ENCODE measurements at places on chromosomes 13 and 19. TPM values are rescaled to one million over a fixed set of nuclear protein-coding genes. Genes with fewer than 3 reads are reported as not detected.

- ATAC-seq: no peak
These were observed 664.9 kb downstream of the PCDH9 start for GRCh38 chr13:66565279-66565678.

DNA sequence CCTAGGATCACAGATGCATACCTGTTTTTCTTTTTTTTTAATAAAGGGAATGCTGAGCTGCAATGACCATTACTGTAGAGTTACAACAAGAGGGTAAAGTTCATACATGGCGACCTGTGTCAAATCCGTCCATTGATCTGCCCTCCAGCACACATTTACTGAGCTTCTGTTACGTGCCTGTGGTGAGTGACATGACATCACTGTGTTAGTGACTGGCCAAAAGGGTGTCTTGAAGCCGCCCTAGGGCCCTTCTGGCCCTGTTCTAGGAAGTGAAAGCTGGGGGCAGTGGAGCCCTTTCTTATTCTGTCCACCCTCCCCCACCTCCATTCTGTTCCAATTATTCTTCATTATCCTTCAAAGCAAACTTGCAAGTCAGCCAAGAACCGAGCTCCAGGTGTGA lies 66.3 kb downstream of the ZIC5 start:
- no peak for ATAC-seq

DNA sequence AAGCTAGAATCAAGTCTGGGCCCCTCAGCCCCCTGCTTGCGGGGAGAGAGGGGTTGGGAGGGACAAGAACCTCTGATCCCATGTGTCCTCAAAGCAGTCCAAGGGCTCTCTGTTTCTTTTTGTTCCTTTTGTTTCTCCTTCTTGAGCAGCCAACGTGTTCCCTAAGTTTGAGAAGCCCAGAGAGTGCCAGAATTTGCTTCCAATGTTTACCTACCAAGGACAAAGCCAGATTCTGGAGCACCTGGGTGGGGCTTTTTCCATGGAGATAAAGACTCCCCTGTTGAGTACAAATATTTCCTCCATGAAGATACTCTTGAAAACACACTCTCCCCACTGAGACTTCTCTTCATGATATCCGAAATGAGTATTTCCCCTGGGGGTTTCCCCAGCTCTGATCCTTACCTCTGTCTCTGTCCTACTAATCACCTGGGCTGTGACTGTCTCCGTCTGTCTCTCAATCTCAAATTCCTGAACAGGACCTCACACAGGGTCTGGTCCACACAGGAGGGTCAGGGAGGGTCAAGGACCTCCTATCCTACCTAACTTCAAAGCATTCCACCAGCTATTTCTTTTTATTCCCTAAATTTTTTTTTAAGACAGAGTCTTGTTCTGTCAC lies 27.4 kb downstream of the CD177 start:
- ATAC-seq: no peak

- peak; percentile 69 for ATAC-seq
These were observed 113.2 kb upstream of the SOX21 start for GRCh38 chr13:94825507-94825906.

- no peak for ATAC-seq
These were observed 5.1 kb upstream of the GTF3A start for GRCh38 chr13:27419328-27419727.

DNA sequence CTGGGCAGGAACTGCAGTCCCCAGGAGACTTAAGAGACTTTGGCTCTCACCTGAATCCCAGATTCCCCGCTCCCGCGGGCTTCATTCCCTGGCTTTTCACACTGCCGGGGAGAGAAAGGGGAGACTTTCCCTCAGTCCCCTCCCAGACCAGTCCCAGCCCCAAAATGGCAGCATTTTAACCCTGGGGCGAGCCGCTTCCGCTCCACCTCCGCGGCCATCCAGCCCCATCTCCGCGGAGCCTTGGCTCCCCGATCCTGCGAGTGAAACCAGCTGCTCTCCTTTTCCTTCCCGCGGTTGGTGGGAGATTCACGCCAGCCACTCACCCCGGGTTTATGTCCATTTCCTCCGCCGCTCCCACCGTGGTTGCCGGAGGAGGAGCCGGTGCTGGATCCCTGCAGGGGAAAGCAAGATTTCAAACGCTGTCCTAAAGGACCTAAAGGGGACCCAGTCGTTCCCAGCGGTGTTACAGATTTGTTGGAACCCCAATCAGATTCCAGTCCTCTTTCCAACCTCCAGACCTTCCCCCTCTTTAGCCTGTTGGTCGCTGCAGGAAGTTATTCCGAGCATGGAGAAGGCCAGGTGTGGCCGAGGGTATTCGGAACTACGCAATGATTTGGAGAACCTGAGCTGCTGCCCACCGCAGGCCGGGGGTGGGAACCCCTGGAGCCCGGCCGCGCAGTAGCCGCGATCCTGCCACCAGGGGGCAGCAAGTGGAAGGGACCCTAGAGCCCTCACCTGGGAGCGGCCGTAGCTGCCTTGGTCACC lies 3.4 kb downstream of the DMKN start:
- peak; percentile 79 for ATAC-seq

DNA sequence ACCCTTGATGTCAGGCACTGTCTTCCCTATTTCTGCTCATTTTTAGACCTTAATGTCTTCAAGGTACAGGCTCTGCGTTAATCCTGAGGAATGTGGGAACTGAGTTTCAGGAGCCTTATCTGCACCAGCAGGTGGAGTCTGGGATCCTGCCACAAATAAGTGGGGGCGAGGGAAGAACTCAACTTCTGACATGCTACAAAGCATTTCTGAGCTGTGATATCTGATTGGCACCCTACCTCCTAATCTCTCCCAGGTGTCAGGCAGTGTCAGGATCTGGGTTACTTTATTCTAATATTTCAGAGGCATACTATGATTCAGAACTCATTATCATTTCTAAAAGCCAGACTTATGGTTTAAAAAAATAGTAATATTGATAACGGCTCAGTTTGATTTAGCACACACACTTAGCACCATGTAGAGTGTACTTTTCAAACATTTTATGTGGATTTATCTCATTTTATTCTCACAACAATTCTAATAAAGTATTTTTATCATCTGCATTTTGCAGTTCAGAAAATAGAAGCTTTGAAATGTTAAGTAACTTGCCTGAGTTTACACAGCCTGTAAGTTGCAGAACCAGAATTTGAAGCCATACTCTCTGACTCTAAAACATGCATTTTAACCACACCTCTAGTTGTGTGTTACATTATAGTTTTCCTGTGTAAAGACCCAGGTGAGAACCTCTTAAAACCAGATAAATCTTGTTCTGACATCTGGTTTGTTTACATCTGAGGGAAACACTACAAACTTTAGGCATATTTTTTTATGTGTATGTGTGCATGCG lies 358.6 kb downstream of the TDRD3 start:
- no peak for ATAC-seq

GRCh38 chr13:101202590-101202989 lies 213.7 kb downstream of the NALCN start:
- ATAC-seq: no peak

DNA sequence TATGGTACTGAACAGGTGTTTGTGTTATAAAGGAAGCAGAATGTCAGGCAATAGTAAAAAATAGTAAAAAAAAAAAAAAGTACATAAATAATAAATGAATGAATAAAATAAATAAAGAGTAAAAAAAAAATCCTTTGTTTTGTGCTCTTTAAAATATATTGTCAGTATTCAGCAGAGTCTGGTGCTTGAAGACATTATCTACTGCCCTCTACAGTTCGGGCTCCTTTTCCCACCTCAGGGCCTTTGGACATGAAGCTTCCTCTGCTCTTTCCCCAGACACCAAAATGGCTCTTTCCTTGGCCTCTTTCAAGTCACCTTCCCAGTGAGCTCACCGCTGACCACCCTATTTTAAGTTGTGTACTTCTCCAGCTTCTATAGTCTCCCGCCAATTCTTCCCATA lies 137.5 kb downstream of the TNFRSF19 start:
- ATAC-seq: no peak

DNA sequence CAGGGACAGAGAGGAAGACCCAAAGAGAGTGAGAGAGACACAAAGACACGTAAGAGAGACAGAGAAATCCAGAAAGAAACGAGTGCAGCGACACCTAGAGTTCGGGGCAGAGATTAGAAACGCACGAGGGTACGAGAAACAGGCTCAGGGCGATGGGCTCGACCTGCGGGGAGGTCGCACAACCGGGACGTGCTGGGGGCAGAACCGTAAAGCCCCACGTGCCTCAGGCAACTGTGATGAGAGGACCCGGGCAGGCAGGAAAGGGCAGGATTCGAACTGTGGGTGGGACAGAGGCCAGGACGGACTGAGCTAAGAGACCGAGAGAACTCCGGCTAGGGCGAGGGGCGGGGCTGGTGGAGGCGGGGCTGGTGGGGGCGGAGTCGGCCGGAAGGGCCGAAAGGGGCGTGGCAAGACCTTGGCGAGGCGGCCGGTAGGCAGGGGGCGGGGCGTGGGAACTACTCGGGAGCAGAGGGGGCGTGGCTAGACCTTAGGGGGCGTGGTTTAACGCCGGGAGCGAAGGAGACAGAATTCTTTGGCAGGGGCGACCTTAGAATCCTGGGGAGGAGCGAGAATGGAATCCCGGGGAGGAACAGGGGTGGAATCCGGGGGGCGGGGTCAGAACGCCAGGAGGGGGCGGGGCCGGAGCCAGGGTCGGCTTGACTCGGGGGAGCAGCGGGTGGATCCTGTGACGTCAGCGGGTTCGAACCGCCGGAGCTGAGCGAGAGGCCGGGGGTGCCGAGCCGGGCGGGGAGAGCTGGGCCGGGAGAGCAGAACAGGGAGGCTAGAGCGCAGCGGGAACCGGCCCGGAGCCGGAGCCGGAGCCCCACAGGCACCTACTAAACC lies at the start of gene NECTIN2:
Gene NECTIN2, plus strand, starts transcription at position 686 of the 843 bp plus-strand sequence. CDS start 229 bp downstream, outside the sequence.
- ATAC-seq: peak; percentile 83

DNA sequence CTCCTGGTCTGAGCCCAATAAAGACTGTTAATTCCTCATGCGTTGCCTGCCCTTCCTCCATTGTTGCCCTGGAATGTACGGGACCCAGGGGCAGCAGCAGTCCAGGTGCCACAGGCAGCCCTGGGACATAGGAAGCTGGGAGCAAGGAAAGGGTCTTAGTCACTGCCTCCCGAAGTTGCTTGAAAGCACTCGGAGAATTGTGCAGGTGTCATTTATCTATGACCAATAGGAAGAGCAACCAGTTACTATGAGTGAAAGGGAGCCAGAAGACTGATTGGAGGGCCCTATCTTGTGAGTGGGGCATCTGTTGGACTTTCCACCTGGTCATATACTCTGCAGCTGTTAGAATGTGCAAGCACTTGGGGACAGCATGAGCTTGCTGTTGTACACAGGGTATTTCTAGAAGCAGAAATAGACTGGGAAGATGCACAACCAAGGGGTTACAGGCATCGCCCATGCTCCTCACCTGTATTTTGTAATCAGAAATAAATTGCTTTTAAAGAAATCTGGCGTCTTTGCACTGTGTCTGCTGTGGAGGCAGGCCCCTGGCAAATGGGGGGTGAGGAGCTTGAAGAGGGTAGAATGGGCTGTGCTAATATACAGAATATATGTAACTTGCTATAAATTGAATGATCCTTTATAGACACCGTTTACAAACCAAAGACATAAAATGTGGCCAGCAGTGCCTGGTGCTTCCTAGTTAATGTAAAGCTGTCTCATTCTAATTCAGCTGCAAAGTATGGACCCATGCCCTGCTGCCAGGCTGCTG lies 4.2 kb upstream of the RPS11 start:
- ATAC-seq: no peak

- ATAC-seq: no peak
These were observed 191.6 kb downstream of the DLEU7 start for GRCh38 chr13:50651922-50652321.

DNA sequence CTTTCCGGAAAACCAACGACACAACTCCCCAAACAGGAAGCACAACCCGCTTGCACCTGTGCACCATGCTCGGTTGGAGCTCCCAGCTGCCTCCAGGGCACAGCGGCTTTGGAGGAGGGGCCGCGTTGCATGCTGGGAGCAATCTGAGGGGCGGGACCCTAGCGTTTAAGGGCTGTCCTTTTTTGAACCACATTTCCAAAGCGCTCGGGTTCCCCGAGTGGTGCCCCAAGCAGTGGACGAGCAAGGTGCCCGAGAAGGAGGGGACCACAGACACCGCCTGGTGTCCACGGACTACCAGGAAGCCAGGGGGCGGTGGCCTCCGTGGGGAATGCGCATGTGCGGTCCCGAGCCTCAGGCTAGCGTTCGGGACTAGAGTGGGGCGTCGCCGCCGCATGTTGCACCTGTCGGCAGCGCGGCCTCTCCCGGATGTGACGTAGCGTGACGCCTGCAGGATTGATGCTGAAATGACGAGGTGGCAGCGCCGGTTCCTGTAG lies 11.9 kb upstream of the ZNF57 start:
- ATAC-seq: no peak

- ATAC-seq: no peak
These were observed 40.6 kb upstream of the GJB6 start for GRCh38 chr13:20272588-20273171.

DNA sequence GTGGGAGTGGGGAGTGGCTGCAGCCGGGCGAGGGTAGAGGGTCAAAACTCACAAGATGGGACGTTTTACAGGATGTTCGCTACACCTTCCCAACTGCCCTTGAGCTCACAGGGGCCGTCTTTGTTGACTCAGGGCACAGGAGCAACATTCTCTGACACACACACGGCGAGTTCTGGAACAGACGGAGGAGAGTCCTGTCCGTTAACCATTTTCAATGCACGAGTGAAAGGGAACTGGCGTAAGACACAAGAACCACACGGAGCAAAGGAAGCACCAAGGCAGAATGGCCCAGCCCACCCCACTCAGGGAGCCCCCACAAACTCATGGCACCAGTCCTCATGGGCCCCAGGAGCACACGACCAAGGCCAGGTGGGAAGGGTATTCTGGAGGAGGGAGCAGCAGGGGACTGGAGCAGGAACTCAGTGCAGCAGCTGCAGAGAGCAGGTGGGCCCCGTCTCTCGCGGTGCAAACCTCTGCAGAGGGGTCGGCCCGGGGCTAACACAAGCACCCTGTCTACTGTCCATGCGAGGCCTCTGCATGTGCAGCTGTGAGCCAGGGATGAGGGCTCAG lies 37.9 kb upstream of the ISYNA1 start:
- ATAC-seq: no peak

GRCh38 chr19:46782355-46783019 lies 5.9 kb downstream of the SLC1A5 start:
- ATAC-seq: no peak

GRCh38 chr19:19637523-19638251 lies 5.8 kb downstream of the GMIP start:
- ATAC-seq: no peak

GRCh38 chr13:91878491-91878890 lies 480.1 kb downstream of the GPC5 start:
- no peak for ATAC-seq

- no peak for ATAC-seq
These were observed 153.4 kb downstream of the DPF1 start for GRCh38 chr19:38070573-38070972.

GRCh38 chr13:106440866-106441265 lies 94.6 kb downstream of the EFNB2 start:
- no peak for ATAC-seq

- peak; percentile 11 for ATAC-seq
These were observed at the start of gene RINL for GRCh38 chr19:38877781-38878574. RINL (minus strand) TSS chr19:38878275; CDS start chr19:38876742, 1,533 bp downstream.

GFY gene
- total RNA-seq: not detected

ZNF529 gene
- total RNA-seq: 18.6 TPM

RXFP2 gene
- not detected for total RNA-seq

BRME1 gene
- total RNA-seq: 1.9 TPM

OVOL3 gene
- not detected for total RNA-seq

NOVA2 gene
- 2.5 TPM for total RNA-seq

FPR2 gene
- total RNA-seq: not detected

AXL gene
- total RNA-seq: 129 TPM

LRRC63 gene
- not detected for total RNA-seq

HIPK4 gene
- not detected for total RNA-seq

CNFN gene
- 17.5 TPM for total RNA-seq

CDC42EP5 gene
- 24.1 TPM for total RNA-seq

ZNF548 gene
- 24.6 TPM for total RNA-seq

HMG20B gene
- 163 TPM for total RNA-seq

ZNF560 gene
- not detected for total RNA-seq

NALCN gene
- 0.22 TPM for total RNA-seq

All from gastroesophageal sphincter (tissue), 4 donors.